Upper lobe of left lung (tissue), 6 donors: ENCODE measurements at places on chromosomes 1 and 21. TPM values are rescaled to one million over a fixed set of nuclear protein-coding genes. Genes with fewer than 3 reads are reported as not detected.

The HNRNPCL2 gene
- not detected for total RNA-seq

The F5 gene
- 1.0 TPM for total RNA-seq

The ROR1 gene
- total RNA-seq, result 29.3 TPM

The GON4L gene
- 38.8 TPM for total RNA-seq

The ADAM30 gene
- not detected for total RNA-seq

The C1QTNF12 gene
- not detected for total RNA-seq
